ENCODE measurements at places on chromosomes 11 and 22.
A peak's percentile ranks its signal among the peaks of the same experiment; 100 is the strongest.

DNA sequence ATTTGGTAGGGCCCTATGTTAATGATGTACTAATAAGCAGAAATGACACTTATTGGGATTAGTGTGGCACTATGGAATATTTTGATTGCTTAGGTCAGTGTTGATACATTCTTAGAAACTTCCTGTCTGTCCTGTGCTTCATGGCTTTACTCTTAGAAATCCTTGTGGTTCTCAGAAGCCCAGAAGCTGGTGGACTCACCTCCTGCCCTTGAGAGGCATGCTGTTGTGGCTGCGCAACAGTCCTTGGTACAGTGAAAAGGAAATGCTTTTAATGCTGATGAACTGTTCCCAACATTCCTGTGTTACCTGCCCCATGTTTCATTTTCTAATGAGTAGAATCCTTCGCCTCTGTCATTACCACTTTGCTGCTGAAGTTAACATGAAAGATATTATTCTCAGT is 52.4 kb upstream of the MYO18B start:
- DNase-seq, result no peak

DNA sequence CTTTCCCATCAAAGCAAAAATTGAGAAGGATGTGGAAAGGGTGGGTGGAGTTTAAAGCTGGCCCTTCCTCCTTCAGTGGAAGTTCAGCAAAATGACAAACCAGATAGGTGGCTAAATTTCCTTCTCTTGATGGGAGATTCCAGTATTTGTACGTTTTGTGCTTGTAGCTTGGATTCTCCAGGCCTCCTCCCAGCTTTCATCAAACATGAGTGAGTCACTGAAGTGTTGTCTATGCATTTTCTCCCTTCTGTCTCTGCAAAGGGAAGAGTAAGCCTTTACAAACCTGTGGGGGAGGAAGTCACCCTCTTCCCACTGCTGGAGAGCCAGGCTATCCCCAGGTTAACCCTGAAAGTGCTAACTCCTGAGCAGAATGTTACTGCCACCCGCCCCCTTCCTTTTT is 6.4 kb downstream of the MARK2 start:
- no peak for DNase-seq

- no peak for DNase-seq
Observed at GRCh38 chr22:23532731-23533130, 47.4 kb downstream of the IGLL1 start.

DNA sequence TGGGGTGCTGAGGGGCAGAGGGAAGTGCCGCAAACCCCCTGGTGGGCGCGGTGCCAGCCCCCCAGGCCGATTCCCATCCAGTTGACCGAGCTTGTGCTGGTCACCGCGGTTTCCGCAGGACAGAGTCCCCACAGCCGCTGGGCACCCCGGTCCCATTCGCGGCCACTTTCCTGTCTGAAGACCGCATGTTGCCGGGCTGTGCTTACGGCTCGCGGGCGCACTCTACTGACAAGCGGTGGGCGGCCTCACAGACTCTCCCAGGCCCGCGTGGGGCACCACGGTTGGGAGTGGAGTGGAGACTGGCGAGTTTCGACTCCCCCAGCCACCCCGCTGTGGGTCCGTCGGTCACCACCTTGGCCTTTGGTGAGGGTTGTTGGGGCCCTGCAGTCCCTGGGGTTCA is 648 bp upstream of the H19 start:
- no peak for DNase-seq

DNA sequence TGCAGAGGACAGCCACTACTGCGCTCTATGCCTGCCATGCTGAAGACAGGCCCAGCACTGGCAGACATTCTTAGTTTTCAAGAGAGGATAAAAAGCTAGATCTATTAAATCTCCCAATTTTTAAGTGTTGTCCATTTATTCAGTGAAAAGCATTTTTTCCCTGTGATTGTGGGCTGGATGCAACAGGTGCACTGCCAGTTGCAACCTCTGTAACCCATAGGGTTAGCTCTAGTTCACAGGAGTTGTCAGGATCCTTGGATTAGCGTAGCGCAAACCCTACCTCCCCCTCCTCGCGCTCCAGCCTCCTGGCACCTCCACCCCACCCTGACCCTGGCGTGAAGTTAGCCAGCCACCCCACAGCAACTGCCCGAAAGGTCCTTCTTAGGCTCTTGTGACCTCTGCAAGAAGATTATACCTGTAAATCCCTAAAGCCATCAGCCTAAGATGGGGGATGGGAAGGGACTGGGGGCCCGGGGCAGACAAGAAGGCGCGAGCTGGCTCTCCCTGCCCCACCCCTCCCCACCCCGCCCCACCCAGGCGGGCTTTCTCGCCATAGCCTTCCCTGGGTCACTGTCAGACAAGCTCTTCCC is 30.9 kb downstream of the EIF3F start:
- no peak for DNase-seq

- no peak for DNase-seq
Observed at GRCh38 chr22:44815099-44816070, 63.0 kb downstream of the ARHGAP8 start.

- DNase-seq, result no peak
Observed at GRCh38 chr11:78041843-78042440, 18.9 kb upstream of the KCTD14 start.

DNA sequence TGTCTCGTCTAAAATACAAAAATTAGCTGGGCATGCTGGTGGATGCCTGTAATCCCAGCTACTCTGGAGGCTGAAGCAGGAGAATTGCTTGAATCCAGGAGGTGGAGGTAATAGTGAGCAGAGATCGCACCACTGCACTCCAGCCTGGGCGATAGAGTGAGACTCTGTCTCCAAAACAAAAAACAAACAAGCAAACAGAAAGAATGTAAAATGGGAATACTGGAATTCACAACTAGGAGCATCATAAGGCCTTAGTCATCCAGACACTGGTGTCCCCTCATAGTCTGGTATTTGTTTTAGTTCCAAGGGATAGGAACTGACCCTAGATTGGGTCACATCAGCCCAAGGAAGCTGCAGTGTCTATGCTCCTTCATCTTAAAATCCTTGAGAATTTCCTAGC is 520.8 kb downstream of the NELL1 start:
- DNase-seq, result no peak

DNA sequence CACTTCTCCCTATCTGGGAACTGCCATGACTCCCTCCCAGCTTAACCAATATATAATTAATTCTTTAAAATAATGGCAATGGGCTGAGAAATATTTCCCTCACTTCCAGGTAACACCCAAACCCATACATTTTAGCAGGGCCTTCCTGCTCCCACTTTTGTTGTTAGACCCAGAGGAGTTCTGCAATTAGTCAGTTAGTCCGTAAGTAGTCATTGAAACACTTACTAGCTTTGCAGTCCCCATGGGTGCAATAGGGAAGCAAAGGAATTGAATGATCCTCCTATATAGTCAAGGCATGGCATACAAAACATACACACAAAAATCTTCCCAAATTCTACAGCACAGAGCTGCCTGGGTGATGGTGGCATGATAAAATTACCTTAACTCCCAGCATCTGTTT is 254.0 kb upstream of the TBCEL start:
- DNase-seq, result no peak

DNA sequence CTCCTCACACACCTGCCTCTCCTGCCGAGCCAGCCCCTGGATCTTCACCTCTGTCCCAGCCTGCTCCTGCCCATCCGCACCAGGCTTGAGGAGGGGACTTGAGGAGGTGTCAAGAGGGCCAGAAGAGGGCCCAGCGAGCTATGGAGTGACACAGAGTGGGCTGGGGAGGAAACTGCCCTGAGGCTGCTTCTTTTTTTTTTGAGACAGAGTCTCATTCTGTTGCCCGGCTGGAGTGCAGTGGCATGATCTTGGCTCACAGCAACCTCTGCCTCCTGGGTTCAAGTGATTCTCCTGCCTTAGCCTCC is 21.9 kb upstream of the CDON start:
- no peak for DNase-seq

GRCh38 chr22:19905347-19906276 is 36.0 kb upstream of the COMT start:
- no peak for DNase-seq

DNA sequence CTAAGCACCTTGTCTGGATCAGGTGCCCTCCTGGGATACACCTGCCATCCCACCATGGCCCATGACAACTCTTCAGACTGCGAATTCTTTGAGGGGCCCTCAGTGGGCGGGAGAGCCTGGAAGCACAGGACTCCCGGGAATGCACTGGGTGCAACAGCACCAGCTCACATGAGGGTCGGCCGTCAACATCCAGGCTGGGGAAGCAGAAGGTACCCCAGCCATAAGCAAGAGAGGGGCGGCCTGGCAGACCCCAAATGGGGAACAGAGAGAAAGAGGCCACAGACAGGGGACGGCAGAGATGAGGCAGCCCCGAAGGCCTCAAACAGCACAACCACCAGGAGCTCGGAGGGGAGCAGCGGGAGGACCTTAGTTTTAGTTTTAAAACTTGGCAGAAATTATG is 94.4 kb downstream of the PHF21B start:
- DNase-seq, result no peak

GRCh38 chr11:98536023-98536422 is 484.7 kb upstream of the CNTN5 start:
- no peak for DNase-seq

- DNase-seq, result no peak
Observed at GRCh38 chr11:104465321-104465720, 301.4 kb upstream of the PDGFD start.

DNA sequence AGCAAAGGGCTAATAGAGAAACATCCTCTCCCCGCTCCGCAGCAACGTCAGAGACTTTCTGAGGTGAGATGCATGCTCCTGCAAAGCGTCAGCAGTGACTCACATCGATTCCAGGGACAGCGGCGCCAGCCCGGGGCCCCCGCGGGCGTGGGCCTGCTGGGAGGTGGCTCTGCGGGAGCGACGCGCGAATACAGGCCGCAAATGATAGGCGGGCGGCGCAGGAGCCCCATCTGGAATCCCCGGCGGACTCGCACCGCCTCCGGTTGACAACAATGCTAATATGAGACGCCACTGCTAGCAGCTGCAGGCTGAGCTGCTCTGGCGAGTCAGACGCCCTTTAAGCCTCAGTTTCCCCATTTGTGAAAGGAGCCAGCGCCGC is 557 bp downstream of the RANGAP1 start:
- DNase-seq, result peak; percentile 82

DNA sequence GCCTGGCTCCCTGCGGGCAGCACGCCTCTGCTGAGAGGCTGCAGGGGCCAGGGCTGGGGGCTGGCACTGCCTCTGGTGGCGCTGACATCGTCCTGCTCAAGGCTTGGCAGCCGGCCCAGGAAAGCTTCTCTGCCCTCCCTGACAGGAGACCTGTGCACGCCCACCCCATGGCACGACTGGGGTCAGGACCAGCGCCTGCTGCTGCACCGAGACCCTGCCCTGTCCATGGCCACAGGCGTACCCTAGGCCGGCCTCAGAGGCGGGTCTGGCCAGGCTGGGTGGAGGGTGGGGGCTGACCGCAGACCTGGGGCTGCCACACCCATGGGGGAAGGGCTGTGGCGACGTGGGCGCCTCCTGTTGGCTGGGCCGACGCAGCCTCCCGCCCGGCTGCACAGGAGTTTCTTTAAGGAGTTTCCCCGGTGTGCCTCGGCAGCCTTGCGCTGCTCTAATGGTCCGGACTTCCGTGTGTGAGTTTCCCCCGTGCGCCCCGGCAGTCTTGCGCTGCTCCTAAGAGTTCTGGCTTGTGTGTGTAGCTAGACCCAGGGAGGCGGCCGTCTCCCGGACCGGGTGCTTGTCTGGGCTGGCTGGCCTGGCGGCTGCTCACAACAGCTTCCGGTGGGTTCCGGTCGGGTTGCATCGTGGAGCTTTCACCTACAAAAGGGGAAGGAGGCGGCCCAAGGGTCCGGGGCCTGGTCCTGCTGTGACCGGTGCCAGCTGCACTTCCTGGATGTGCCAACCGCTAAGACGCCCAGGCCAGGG is 4.6 kb downstream of the TRABD start:
- DNase-seq, result peak; percentile 81

GRCh38 chr22:20793748-20794649 is 20.1 kb downstream of the SERPIND1 start:
- no peak for DNase-seq

DNA sequence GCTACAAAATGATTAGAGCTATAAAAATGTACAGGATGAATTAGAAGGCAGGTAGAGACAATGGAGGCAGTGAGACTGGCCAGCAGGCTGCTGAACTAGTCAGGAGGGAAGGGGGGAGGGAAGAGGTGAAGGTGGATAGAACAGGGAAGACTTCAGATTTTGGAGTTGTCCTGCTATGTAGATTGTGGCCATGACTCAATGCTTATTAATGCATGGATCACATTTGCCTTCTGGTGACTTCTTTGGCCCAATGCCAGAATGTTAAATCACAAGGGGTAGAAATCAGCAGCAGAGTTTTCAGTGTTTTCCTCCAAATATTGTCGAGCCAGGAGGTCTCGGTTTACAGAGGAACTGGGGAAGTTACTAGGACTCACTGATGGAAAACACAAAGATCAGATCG is 346.6 kb downstream of the AASDHPPT start:
- DNase-seq, result no peak

DNA sequence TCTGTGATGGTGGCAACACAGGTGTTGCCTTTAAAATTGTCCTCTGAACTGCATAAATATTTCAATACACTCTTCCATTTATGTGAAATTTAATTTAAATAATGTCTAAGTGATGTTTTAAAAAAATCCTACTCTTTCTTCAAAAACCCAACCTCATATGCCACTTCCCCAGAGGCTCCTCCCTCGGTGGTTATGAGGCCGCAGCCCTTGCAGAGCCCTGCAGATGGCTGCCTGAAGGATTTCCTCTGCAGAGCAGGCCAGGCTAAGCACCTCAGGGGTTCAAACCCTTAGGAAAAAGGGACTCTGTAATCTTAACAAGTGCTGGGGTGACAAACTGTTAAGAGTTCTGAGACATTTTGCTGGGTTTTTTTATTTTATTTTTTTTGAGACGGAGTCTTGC is 25.2 kb downstream of the MORC2 start:
- DNase-seq, result peak; percentile 61

DNA sequence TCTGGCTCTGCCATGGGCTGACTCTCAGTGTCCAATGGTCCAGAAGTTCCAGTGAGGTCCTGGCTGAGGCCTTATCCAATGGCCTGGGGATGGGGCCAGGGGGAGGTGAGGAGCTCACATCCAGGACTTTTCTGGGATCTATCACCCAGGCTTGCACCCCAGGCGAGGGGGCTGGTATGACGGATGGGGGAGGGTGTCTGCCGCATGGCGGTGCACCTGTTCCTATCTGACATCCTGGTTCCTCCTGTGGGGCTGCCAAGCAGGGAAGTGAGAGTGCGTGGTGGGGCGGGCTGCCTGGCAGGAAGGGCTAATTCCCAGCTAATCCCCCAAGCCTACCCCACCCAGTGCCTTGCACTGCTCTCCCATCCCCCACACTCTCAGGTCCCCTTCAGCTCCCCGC is 102.1 kb downstream of the NECTIN1 start:
- DNase-seq, result no peak

GRCh38 chr11:398826-399225 is 4.8 kb downstream of the PKP3 start:
- DNase-seq, result no peak

GRCh38 chr22:40412441-40412840 is 42.0 kb downstream of the SGSM3 start:
- DNase-seq, result no peak

GRCh38 chr11:19633276-19633675 is 79.4 kb upstream of the NAV2 start:
- DNase-seq, result no peak
